Cerebellar cortex (tissue), 1 donor: ENCODE measurements at places on chromosomes 4 and X.

GRCh38 chr4:47468706-47469365, 5.3 kb upstream of the COMMD8 start:
- DNase-seq = no peak

GRCh38 chr4:173821036-173821435, 291.0 kb upstream of the HAND2 start:
- no peak for DNase-seq

DNA sequence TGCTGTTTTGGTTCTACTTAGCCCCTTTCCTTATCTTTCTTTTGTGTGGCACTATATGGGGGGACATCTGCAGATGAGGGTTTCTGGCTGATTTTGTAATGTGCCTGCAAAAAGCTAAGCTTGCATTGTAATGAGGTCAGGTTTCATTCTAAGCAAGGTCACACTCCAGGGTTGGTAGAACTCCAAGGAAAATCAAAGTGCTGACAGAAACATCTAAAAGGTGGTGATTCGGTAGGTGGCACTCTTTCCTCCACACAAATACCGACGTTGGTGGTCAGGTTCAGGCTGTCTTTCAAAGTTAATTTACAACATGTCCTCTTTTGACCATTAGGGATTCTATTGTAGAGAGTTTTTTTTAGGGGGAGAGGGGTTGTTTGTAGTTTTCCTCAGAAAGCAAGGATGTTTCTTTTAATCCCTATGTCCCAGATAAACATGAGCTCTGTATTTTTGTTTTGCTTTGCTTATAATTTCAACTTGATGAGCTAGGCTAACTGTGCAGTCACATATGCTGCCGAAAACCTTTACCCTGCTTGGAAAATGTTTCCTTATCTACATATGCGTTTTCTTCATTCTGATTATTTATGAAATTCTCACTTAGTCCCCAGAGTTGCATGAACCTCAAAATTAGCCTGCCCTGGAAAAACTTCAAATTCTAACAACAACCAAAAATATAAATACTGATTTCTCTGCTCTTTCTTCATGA, 434.2 kb downstream of the PPARGC1A start:
- peak; percentile 16 for DNase-seq

- no peak for DNase-seq
These were observed 683.2 kb upstream of the GNPDA2 start for GRCh38 chr4:45409536-45409935.

DNA sequence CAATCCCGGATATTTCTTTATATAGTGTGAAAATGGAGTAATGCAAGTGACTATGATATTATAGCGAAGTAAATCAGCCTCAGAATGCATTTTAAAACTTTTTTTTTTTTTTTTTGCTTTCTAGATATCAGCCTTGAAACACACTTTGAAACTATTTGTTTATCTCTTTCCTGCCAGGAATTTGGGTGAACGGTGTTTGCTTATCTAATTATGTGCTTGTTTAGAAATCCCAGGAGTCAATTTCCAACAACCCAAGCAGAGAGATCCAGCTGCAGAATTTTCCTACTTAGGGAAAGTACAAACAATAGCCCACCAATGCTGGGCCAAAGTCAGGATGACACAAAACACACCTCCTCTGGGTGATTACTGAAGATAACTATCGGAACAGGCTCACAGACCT, 958.8 kb downstream of the PCDH18 start:
- no peak for DNase-seq

DNA sequence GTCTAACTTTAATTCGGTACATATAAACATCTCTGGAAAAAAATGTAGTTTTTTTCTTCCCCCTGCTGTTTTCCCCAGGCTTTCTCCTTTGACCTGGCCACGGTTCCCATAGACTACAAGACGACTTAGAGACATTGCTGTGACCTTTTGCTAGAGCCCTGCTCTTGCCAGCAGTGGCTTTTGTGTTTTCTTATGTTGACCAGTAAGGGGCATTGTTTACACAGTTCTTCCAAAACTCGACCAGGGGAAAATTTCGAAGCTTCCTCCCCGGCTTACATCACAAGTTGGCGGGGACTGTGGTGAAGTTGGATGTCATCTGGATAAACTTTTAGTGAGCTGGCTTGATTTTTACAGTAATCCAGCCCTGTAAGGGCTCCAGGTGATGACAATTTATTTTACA, 9.3 kb downstream of the CCDC160 start:
- DNase-seq = peak; percentile 48

- peak; percentile 10 for DNase-seq
These were observed 107.8 kb downstream of the CCSER1 start for GRCh38 chr4:90234916-90235547.

GRCh38 chr4:188904617-188905016, 765.4 kb downstream of the TRIML1 start:
- no peak for DNase-seq

DNA sequence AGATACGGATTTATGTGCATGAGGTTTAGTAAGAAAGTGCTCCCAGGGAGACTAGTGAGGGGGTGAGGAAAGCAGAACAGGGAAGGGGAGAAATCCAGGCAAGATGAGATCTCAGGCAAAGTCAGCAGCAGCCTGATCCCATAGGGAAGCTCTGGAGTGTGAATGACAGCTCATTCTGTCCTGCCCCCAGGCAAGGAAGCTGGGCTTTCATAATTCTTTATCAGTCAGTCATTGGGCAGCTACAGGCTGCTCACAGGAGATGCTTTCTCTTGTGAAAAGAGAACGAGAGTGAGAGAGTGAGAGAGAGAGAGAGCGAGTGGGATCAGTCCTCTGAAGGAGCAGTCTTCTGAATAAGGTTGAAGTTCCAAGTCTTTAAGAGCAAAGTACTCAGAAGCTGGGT, 48.1 kb downstream of the SRPX start:
- DNase-seq = no peak

GRCh38 chrX:137072396-137072795, 38.6 kb upstream of the GPR101 start:
- DNase-seq = no peak

- DNase-seq = no peak
These were observed 43.6 kb downstream of the UGT2A3 start for GRCh38 chr4:68907788-68908700.

DNA sequence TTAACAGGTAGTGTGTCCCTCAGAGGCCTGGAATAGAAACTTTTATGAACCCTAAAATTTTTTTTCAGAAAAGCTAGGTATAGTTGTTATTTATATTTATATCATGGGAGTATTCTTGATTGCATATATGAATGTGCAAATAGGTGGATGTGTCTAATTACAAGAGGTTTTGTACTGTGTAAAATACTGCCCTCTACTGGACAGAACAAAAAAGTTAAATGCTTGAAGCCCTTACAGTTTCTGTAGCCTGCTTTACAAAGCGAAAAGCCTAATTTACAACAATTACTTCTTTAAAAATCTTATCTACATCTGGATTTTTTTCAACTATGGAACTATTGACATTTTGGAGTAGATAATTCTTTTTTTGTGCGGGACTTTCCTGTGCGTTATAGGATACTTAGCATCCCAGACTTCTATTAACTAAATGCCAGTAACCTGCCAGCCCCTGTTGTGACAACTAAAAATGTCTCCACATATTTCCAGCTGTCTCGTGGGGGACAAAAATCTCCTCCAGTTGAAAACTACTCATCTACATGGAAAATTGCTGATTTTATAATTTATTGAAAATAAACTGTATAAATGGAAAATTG, 35.1 kb downstream of the ENPEP start:
- DNase-seq = peak; percentile 76

DNA sequence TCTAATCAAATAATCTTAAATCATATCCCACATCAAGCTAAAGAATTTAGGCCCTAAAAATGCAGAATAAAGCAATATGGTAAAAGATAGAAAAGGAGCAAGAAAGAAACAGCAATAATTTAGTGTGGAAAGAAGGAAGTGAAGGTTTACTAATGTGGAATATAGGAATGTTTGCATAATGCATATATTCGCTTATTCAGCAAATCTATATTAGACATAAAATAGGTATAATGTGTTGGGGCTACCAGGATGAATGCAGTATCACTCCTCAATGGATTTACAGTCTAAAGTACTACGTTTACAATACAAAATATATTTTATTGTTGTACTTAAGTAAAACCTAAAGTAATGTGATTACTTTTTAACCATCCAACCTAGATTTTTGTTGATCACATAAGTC, 4.7 kb downstream of the CENPE start:
- no peak for DNase-seq

DNA sequence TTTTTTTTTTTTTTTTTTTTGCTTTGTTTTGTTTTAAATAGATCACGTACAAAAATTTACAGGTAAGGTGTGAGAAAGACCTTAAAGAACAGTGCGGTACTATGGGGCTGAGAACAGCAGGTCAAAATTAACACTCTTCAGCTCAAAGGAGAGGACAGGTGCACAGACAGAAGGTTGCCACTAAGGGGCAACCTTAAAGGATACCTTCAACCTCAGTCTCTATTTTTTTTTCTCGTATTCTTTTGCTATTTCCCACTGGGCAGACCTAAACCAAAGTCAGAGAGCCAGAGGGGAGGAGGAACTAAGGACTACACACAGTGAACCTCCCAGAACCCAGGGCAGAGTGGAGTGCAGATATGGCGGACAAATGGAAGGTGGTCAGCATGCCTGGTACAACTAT, 1984.3 kb upstream of the IGFBP7 start:
- no peak for DNase-seq

- DNase-seq = no peak
These were observed 30.1 kb downstream of the RASSF6 start for GRCh38 chr4:73589887-73590801.

DNA sequence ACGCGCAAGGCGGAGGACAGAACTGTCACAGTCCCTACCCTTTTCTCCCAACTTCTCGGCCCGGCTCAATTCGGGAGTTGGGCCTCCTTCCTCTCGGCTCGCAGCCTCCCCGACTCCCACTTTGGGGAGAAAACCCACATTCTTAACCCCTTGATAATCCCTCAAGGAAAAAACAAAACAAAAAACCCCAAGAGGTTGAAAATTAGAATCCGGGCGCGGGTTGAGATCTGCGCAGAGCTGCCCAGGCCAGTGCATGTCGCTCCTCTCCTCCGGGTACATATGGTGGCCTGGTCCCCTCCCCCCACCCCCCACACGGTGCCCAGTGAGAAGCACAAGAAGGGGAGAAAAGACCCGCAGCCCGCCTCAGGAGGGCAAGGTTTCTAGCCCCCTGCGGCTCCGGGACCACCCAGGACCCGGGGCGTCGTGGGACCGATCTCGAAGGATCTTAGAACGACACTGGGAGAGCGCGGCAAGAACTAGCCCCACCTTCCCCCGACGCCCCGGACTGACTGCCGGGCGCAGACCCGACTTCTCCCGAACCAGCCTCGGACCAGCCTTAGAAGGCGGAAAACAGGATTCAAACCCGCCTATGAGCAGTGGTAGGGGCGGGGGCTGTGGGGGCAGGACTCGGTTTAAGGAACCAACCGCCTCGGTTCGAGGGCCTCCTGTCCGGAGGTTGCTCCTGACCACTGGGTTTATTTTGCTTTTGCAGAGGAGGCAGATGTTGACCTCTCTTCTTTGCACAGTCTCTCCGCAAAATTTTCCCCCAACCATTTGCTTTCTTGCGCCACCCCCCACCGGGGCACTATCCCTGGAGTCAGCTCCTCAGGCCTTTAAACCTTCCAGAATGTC, 2.5 kb upstream of the PDGFRA start:
- DNase-seq = no peak

DNA sequence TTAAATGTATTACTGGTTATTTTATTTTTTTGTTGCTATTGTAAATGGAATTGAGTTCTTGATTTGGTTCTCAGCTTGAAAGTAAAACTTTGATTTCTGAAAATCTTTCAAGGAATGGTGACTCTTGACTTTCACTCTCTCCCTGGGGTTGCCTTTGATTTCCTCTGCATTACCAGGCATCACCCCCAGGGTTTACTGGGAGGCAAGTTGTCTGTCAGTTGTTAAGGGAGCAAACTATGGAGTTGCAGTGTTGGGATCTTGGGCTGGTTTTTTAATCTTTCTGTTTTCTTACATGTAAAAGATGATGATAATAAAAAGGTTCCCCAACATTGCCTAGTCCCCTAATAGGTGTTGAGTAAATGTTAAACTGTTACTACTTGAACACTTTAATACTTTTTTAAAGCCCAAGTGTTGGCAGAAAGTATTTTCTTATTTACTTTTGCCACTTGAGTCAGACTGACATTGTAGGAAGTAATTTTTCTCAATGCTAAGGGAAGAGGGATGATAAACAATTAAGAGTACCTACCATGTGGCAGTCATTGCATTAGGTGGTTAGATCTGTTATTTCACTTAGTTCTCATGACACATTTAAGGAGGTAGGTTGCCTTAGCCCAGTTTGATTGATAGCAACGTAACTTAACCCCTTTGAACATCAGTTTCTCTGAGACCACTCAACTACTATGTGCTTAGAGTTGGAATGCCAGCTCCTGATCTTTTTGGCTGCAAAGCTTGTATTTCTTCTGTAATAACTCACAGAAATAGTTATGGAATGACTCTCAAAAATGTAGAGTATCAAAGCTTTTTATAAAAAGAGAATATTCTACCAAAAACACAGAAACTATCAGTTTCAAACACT, 67.1 kb downstream of the DCLK2 start:
- DNase-seq = no peak

DNA sequence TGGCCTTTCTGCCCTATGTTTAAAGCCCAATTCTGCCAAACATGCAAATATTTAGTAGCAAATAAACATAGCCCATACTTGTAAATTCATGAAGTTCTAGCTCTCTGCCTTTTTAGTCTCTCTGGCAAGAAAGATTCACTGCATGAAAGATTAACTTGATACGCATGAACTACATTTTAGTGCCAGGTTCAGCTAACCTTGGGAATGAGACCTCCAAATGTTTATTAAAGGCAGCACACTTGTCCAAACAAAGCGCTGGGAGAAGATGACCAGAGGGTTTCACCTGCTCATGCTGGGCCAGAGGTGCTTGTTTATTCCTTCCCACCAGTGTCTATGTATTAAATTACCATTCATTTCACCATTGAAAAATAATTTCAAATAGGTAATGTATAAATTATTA, 44.5 kb upstream of the IL1RAPL1 start:
- no peak for DNase-seq

DNA sequence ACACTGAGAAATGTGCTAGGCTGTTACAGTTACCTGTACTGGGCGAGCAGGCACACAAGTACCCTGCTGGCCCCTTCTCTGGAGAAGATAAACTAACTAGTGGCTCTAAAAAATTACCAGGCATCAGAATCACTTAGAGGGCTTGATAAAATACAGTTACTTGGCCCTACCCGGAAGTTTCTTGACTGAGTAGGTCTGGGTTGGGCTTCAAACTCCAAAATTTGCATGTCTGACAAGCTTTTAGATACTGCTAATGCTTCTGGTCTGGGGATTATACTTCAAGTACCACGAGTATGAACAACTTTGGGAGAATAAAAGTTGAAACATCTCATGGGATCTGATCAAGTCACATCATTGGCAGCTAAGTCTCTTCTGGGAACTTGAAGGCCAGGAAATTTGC, 30.8 kb downstream of the CEP135 start:
- DNase-seq = no peak

- DNase-seq = no peak
These were observed 28.5 kb downstream of the SRPX start for GRCh38 chrX:38192007-38192810.

- no peak for DNase-seq
These were observed 15.6 kb upstream of the ART3 start for GRCh38 chr4:76058888-76059426.

GRCh38 chr4:135464311-135464710, 1262.7 kb upstream of the PABPC4L start:
- no peak for DNase-seq

- no peak for DNase-seq
These were observed 66.5 kb downstream of the CHRNA9 start for GRCh38 chr4:40401631-40402030.

GRCh38 chr4:105293360-105293759, 146.7 kb downstream of the TET2 start:
- DNase-seq = no peak

- DNase-seq = no peak
These were observed 100.5 kb upstream of the AADAT start for GRCh38 chr4:170190265-170190664.
